ENCODE measurements at places on chromosomes 4 and X. TPM values are rescaled to one million over a fixed set of nuclear protein-coding genes. Genes with fewer than 3 reads are reported as not detected.

PNMA3 gene
- 1.2 TPM for total RNA-seq

CXCL11 gene
- not detected for total RNA-seq

GPM6B gene
- total RNA-seq, result 38.9 TPM

TBX22 gene
- total RNA-seq, result not detected

ABCG2 gene
- total RNA-seq, result 6.9 TPM

CCDC110 gene
- total RNA-seq, result 3.3 TPM

TMPRSS11A gene
- 9.2 TPM for total RNA-seq

CCKAR gene
- 14.9 TPM for total RNA-seq

OPRPN gene
- total RNA-seq, result not detected

NDP gene
- total RNA-seq, result 1.1 TPM
